NCI-H187 (cell line): ENCODE measurements at places on chromosomes 5 and 9.

DNA sequence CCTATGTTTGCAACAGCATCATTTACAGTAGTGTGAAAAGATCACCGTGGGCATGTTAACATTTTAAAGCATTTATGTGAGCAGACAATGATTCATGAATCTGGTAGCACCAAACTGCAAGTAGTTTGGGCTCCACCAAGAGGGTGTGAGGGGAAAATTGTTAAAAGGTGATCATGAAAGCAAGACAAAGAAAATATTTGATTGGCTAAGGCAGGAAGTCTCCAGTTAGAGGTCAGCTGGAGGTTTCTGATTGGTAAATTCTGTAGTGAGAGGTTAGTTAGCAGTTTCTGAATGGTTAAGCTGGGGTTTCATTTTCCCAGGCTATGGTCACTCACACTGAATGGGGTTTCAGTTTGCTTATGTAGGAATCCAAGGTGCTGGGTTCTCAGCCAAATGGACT lies 13.5 kb upstream of the DRD1 start:
- no peak for DNase-seq

DNA sequence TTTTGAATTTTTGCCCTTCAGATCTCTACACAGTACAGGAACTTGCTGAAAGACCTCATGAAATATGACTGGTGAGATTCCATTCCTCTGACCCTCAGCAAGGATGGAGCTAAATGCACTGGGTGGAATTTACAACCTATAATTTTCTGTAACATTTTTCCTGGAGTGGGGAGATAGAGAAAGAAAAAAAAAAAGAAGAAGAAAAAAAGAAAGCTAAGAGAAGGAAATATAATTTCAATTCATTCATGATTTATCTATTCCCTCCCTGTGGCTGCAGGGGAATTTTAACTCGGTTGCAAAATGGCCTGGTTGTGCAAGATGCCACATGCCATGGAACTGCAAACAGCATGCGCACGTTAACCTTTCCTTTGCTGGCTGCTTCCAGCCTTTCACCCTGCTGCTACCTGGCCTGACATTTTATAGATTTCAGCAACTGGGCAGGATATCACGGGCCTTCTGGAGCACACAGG lies 155.4 kb downstream of the FSTL4 start:
- no peak for DNase-seq

GRCh38 chr5:176334031-176334770 lies 27.4 kb downstream of the KIAA1191 start:
- no peak for DNase-seq

GRCh38 chr9:121121582-121122087 lies 46.9 kb downstream of the CNTRL start:
- no peak for DNase-seq

DNA sequence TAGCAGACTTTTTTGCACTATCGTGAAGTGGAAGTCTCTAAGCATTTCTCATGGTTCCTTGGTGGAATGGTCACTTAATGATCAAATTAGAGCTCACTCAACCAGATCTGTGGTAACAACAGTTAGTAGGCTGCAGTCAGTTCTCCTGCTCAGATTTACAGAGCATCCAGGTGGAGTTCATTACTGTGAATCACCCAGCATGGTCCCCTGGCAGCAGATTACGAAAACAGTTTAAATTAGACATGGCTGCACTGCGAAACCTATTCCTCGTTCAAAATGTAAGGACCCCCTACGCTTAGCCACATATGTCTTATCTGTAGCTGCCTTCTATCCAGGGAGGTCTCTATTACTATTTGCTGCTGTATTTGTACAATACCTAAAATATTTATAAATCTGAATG lies 823.6 kb upstream of the ARRDC3 start:
- DNase-seq, result no peak

DNA sequence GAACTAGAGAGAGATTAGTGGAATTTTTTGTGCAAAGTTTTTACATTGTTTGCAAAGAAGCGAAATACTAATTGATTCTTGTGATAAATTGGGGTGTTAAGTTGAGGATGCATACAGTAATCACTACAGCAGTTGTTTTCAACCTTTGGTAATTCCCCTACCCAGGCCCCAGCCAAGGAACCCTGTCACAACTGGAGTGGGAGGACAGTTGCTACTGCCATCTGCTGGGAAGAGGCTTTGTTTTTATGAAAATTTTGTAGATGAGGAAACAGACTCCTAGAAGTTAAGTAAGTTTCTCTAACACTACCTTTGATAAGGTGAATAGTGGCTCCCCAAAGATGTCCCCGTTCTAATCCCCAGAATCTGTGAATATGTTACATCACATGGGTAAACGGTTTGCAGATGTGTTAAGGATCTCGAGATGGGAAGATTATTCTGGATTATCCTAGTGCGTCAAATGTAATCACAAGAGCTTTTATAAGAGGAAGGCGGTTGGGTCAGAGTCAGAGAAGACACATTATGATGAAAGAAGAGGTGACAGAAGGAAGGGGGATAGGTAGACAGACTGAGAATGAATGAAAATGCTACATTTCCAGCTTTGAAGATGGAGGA lies 34.0 kb upstream of the PPP1R2B start:
- DNase-seq, result no peak

DNA sequence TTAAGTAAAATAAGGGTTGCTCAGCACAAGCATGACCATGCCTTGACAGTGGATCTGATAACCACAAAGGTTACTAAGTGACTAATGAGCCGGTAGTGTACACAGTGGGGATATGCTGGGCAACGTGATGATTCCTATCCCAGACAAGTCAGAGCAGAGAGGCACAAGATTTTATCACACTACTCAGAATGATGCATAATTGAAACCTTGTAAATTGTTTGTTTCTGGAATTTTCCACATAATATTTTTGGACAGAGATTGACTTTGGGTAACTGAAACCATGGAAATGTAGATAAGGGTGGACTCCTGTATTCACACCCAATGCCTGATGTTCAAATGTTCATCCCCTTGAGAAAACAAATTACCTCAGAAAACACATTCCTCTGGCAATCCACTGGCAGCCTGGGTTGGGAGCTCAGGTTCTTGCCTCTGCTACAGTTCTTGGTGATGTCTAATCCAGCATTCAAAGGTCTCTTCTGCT lies 16.2 kb upstream of the ERAP1 start:
- no peak for DNase-seq

GRCh38 chr5:170818232-170818631 lies 34.7 kb downstream of the GABRP start:
- no peak for DNase-seq

GRCh38 chr9:93582115-93582514 lies 5.7 kb downstream of the PHF2 start:
- no peak for DNase-seq

GRCh38 chr9:19922476-19923118 lies 133.8 kb upstream of the SLC24A2 start:
- DNase-seq, result peak; percentile 17
